DMS153 (cell line): ENCODE measurements at places on chromosomes 5 and 9.

DNA sequence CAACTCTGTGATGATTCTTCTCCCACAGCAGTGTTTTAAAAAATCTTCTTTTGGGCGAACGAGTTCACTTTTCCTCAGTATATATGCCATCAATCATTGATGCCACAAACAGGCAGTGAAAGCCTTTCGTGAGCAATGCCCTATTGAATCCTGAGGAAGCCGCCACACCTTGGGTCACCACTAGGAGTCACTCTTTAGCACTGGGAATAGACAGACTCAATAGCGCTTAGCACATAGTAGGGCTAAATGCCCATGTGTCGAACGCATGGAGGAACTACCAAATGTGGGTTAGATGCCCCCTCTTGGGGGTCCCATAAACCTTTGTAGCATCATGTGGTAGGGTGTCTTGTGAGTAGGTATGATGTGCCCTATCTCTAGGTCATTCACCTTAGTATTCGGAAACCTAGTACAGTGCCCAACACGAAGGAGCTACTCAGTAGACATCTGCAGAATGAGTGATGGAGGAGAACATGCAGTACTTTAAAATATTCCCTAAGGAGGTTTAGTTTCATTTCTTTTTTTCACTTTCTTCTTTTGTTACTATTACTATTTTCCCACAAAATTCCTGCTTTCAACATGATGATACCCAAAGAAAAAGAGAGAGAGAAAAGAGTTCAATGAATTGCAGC is 603.7 kb downstream of the BNC2 start:
- DNase-seq, result no peak

GRCh38 chr9:98158071-98158831 is 34.2 kb downstream of the CORO2A start:
- peak; percentile 78 for DNase-seq

DNA sequence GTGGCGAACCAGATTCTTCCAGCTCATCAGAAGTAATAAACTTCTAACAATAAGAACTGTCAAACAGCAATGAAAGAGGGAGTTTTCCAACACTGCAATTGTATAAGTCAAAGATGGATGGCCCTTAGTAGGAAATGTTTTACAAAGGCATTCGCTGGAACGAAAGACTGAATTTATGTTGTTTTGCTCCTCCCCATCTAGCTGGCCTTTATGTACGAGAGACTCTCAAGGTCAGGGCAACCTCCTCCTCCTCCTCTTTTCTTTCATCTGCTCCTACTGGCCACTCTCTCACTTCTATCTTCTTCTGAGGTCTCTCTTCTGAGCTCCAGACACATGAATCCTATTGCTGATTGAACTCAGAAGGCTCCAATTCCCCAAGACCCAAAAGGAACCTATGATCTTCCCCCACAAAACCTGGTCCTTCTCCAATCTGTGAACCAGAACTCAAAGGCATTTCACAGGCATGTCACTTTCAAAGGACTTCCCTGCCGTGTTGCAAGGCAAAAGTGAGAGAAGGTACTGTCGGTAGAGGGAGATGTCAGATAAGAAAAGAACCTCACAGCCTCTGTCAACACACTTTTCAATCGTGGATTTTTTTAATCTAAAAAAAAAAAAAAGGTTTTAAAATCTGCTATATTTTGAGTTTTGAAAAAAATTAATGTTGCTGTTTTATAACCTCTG is 28.5 kb upstream of the PUM3 start:
- no peak for DNase-seq

- no peak for DNase-seq
Observed at GRCh38 chr5:37121027-37121426, 128.1 kb downstream of the CPLANE1 start.

DNA sequence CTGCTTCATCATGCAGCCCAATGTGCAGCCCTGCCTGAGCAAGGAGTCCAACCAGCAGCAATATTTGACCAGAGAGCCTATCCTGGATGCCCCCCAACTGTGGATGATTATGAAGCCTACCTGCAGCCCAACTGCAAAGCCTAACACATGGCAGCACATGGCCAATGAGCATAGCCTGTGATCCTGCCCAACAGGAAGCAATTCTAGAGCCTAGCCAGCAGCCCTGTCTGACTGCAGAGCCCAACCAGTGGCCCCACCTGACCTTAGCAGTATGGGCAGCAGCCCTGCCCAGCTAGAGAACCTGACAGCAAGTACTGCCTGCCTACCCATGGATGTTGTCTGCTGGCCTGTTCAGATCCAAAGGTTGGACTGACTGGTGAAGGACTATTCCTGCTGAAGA is 97.3 kb upstream of the SH3GL2 start:
- DNase-seq, result peak; percentile 9

- DNase-seq, result peak; percentile 72
Observed at GRCh38 chr9:21801683-21802417, 586 bp upstream of the MTAP start.

DNA sequence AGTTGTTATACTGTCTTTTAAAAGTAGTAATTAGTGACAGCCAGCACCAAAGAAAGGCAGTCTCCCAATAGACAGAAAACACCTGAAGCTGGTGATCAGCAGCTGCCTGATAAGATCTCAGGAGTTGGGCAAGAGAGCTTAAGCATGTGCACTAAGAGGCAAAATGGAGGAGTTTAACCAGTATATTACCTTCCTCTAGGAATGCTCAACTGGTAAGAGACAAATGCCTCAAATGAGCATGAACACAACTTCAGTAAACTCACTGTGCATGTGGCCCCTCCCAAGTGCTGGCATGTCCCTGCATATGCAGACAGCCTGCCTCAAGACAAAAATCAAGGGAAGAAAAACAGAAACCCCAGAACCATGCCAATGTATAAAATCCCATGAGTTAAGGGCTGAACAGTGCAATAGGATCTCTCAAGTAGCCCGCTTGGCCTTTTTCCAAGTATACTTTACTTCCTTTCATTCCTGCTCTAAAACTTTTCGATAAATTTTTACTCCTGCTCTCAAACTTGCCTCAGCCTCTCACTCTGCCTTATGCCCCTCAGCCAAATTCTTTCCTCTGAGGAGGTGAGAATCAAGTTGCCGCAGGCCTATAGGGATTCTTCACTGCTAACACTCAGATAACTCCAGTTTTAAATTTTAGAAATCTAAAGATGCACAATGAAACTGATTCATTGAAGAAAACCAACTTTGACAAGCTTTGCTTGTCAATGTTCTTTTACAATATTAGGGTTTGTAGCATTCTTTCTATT is 724.8 kb upstream of the RIOK2 start:
- no peak for DNase-seq

DNA sequence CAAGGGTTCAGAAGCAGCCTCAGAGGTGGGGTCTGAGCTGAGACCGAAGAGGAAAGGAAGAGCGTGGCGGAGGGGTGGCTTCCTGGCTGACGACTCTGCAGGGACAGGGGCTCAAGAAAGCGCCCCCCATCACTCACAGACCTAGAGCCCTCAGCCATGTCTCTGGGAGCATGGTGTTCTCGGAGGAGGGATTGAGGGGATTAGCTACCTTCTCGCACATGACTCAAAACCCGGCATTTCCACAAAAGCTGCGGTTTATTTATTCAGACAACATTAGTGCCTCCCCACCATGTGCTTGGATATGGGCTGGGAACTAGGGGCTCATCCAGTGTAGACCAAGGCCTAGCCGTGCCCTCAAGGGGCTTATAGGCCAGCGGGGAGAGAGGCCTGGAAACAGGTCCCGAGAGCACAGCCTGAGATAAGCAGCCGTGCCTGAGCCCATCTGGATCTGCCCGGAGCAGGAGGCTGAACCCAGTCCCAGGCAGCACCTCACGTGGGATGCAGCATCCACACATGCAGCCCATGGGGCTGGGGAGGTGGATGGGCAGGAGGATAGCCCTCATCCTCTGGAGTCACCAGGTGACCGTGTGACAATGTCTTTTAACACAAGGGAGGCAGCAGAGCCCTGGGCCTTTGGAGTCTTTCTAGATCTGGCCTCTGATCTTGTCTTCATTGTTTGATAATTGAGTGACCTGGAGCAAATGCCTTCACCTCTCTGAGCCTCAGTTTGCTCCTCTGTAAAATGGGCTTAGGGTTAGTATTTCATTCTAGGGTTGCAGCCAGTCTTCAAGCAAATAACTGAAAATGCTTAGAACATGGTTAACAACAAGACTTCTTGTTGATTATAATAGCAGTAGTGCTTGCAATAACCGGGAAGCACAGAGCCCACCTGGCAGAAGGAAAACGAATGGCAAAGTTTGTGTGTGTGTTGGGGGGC is 878 bp upstream of the HMCN2 start:
- no peak for DNase-seq

GRCh38 chr5:127228540-127229184 is 61.9 kb upstream of the MEGF10 start:
- DNase-seq, result no peak

DNA sequence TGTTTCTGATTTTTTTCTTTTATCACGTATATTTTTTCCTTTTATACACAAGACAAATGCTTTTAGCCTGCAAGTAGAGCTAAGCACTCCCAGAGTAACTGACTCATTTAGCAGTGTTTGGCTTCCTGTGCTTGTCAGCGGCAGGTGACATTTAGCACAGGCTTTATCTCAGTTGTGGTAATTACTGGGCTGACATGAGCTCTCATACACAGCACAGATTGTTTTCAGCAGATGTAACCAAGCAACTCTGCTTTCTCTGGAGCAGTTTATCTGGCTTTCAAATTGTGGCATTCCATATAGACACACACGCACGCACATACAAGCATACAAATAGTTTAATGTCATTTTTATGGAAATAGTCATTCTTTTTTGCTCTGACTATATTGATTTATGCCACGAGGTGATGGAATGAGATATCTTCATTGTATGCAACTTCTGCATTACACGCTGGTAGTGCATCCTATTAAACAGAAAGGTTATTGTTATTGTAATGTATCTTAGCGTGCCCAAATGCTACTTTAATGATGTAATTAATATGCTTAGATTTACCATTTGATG is 379.0 kb upstream of the GRAMD2B start:
- peak; percentile 91 for DNase-seq

DNA sequence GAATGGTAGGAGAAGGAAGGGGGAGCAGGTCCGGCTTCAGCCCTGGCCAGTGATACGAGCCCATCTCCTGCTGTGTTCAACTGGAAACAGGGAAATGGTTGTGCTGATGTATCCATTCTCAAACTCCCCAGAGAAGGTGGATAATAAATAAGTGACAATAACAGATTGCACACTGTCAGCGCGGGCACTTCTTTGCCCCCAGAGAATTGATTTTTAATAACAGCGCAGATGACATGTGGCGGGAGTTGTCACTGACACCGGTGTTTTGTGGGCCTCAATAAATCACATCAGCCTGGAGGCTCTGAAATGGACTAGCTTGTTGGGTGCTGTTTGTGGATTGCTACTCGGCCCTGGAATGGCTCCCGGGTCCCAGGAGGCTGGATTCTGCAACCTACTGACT is 141.4 kb upstream of the PANK3 start:
- no peak for DNase-seq

DNA sequence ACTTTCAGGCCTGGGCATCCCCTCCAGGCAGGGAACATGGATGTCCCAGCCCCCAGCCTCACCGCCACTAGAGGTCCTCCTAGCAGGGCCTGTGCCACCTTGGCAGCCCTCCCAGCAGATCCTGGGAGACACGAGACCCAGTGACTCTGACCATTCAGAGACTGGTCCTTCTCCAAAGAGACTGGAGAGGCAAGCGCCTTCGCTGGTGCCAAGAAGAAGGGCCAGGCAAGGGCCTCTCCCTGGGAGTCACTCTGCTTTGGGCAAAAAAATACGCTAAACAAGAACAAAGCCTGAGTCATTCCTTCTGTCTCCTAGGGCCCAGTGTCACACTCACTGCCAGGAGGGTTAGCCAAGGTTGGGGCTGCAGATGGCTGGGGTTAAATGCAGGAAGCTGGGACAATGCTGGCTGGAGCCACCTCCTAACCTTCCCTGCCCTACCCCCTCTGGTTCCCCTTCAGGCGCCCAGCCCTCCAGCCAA is 35.3 kb upstream of the SMIM23 start:
- no peak for DNase-seq

DNA sequence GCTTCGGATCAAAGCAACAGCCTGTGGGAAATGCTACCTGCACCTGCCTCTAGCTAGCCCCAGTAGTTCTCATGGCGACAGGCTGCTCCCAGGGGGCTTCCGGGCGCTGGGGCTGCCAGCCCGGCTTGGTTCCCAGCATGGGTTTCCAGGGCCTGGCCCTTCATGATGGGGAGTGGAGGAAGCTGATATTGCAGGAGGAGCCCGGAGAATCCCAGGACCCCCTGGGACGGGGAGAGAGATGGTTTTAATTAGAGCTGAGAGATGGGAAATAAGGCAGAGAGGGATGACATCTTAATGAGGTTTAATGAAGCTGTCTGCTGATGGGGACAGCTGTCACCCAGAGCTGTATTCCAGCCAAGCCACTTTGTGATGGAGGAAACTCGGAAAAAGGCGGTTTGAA is 78.6 kb downstream of the CFAP77 start:
- DNase-seq, result no peak

DNA sequence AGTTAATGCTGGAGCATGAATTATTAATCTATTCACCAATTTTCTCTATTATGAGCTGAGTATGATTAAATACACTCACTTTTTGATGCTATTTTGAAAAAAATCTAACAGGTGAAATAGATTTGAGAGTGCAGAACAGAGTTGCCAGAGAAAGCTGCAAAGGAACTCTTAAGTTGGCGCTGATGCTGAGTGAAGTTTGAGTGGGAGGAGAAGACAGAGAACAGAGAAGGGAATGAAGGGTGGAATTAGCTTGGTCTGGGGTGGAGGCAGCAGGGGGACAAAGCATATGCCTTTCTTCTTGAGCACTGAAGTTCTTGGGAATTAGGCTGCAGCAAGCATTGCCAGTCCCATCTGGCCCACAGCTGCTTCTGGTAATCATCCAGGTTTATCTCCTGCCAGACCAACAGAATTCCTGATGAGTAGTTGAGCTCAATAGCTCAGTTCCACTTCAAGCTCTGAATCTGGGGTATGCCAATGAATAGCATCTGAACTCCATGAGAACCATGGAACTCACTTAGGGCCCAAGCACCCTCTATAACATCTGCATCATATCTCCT is 290.1 kb downstream of the HINT1 start:
- no peak for DNase-seq

DNA sequence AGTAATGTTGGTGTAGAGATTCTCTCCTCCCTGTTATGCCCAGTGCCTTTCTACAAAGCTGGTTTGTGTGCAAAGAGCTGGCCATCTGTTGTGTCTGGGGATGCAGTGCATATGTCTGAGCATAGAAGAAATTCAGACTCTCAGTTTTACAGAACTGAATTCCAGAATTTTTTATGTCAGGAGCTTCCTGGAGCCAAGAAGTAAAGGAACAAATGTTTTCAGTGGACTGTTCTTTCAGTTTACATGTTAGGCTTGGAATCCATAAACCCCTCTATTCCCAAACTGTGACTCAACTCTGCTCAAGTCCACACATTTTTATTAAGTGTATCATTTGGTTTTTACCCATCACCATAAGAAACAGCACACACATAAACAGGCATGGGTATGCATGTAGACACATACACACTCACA is 366.0 kb downstream of the BRINP1 start:
- no peak for DNase-seq
